Caco-2 (cell line): ENCODE measurements at places on chromosomes 5 and 9. TPM values are rescaled to one million over a fixed set of nuclear protein-coding genes. Genes with fewer than 3 reads are reported as not detected.

LOX gene
- 4.5 and 4.9 TPM in 2 replicates for total RNA-seq

ANKRD31 gene
- 0.66 and 0.79 TPM in 2 replicates for total RNA-seq

DNA sequence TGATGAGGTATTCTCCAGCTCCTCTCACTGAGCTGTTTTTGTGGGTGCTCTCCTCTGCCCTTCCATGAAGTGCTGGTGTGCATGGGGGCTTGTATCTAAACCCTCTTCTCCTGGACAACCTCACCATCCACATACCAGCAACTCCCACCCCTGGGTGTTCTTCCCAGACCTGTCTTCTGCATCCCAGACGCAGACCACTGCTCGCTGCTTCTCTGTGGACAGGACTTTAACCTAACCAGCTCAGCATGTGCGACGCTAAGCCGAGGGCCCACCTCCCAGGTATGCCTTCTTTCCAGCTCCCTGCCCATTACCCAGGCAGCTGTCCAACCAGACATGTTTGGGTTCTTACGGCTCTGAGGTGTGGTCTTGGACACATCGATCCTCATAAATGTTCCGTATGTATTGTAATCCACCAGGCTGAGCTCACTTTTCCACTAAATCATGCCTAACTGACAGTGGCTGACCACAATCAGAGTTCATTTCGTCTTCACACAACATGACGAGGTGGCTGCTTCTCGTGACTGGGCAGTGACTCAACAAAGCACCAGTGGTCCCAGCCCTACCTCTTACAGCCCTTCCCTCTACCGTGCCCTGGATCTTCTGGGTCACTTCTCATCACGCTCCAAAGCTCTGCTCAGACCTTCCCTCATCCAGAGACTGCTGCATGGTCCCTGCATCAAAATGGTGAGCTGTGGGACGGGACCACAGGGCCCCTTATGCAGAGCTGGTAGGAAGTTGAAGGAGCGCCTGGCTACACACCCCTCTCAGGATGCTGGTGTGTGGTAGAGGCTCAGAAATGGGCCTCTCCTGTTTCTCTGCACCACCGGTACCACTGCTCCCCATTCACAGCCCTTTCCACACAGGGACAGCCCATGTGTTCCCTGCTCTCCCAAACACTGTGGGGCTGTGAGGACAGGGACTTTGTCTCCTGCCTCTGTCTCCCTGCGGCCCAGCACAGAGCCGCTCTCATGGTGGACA is 9.6 kb upstream of the PTGES2 start:
- DNase-seq = no peak

DNA sequence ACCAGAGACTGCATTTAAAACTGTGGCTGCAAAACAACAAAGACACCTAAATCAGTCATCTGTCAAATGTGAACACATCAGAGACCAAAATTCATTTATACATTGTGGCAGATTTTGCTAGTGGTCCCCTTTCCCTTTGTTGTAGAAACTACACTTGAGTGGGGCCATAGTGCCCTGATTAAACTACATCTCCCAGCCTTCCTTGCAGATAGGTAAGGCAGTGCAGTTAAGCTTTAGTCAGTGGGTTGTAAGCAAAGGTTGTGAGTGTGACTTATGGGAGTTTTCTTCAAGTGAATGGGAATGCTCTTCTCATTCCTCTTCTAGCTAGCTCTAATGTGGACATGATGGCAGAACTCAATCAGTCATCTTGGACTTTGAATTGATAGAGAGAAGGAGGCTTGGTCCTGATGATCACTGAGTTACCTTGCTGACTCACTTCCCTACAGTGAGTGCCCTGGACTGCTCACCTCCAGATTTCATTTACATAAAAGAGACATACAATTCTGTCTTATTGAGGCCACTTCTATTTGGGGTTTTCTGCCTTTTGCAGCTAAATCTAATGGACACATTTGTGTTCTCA is 35.2 kb upstream of the SPARC start:
- DNase-seq = no peak

DNA sequence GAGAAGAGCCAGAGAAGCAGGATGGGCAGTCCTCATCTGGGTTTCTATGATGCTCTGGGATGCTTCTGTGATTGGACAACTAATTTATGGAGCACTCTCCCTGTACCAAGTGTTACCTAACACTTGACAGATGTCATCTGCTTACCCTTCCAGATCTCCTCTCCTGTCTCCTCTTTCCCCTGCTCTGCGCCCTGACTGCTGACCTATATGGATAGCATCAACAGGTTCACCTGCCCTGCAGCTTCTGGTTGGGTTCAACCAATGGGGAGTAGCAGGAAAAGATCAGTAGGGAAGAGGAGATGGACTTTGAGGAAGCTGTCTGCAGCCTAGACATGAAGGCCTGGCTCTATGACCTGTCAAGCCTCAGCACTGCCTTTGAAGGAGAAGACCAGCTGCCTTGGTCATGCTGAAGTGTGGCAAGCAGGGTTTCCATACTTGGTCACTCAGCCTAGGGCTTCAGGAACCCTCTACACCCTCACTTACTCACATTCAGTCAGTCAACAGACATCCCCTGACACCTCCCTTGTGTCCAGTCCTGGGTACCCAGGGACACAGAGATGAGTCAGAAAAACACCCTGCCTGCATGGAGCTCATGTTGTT is 11.3 kb upstream of the P4HA2 start:
- peak; percentile 18 for DNase-seq

- peak; percentile 50 for DNase-seq
These were observed 23.3 kb downstream of the SAR1B start for GRCh38 chr5:134609232-134609851.

GRCh38 chr5:100595152-100595811 is 60.1 kb downstream of the FAM174A start:
- no peak for DNase-seq

DNA sequence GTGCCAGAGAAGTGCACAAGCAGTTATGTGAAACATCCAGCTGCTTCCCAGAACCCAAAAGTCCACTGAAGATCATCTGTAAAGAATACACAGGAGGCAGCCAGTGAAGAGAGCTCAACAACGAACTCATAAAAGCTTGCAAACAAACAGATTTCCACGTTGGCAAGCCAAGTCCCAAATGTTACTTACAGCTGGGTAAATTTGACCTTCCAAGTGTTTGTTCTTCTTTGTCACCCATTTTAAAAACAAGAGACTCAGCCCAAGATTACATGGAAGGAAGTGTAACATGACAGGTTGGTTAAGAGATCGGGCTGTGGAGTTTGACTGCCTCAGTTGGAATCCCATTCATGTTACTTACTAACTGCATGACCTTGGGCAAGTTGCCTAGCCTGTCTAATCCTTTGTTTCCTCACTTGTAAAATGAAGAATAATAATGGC is 174.9 kb upstream of the PAPPA start:
- DNase-seq = no peak

- DNase-seq = no peak
These were observed 18.4 kb downstream of the CARD19 start for GRCh38 chr9:93114169-93114983.
